ENCODE measurements at places on chromosomes 7 and 10.

DNA sequence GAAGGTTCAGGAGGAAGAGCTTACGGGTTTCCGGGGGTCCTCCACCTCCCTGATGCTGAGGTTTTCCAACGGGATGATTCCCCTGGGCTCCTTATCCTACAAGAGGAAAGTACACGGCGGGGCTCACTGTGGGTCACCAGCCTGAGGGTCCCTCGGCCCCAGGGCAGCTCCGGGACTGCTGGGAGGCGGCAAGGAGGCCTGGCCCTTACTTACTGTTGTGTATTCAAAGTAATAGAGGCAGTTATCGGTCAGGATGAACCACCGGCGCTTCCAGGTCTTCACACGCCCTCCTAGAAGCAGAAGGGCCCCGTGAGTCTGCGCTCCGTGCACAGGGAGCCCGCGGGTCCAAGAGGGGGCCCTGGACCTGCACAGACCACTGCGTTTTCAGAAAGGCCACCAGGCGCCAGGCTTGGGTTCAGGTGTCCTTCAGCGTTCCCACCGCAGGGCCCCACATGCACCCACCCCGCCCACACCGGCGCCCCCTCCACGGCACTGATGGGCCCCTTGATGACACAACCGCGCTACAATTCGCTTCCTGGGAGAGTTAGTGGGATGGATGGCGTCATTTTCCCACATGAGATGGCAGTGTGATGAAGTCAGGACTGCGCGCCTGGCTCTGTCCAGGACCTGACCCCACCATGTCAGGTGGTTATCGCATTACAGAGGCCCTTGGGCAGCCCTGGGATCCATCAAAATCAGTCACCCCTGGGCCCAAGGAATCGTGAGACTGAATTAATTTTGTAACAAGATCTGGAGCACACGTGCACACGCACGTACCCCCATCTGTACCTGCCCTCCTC lies 106.7 kb downstream of the CYTH3 start:
- DNase-seq, result no peak

- DNase-seq, result no peak
Measured at GRCh38 chr10:55348534-55348933, 547.5 kb upstream of the PCDH15 start.

GRCh38 chr10:6037422-6037821 lies 24.7 kb downstream of the IL2RA start:
- DNase-seq, result no peak

- no peak for DNase-seq
Measured at GRCh38 chr7:3300221-3300650, 816 bp upstream of the SDK1 start.

DNA sequence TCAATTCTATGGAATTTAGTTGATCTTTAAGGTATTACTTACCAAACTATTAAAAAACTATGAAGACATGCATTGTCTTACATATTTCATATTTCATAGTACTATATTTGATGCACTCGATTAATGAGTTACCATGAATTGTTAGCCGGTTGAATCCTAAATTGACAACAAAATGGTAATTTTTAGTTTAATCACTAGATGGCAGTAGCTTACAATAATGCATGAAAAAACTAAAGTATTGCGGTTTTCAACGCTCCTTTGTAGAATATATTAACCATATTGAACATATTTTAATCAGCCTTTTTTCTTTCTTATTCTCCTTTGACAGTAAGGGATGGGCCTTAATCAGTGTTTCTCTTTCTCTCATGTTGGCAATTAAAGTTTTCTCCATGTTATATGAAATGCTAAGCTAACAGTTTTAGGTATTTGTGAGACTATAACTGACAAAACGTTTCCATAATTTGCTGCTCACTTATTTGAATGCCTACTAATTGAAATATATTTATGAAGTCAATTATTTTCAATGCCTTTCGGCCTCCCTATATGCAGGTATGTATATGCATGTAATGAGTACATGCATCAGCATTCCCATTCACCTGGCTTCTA lies 48.5 kb upstream of the ARL4A start:
- no peak for DNase-seq

GRCh38 chr10:118669020-118669791 lies 73.8 kb upstream of the PRLHR start:
- DNase-seq, result peak; percentile 0

GRCh38 chr10:124271676-124272075 lies 147.0 kb downstream of the OAT start:
- no peak for DNase-seq

GRCh38 chr10:35004651-35005050 lies 85.5 kb downstream of the CUL2 start:
- no peak for DNase-seq

DNA sequence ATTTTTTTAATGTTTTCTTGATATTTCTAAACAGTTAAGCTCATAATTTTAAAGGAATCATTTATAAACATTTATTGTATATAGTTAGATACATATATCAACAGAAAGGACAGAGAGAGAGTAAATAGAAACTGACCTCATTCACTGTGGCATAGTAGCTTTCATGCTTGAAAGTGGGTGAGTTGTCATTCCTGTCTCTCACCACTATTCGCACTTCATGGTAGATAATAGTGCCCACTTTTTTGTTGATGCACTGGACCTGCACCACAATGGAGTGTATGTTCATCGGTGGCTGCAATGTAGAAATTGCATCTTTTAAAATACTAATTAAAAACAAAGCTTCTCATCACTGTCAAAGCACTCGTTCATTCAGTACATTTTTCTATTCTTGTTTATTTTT lies 432.0 kb downstream of the PCDH15 start:
- DNase-seq, result no peak

- no peak for DNase-seq
Measured at GRCh38 chr7:83085299-83085698, 77.4 kb downstream of the PCLO start.

DNA sequence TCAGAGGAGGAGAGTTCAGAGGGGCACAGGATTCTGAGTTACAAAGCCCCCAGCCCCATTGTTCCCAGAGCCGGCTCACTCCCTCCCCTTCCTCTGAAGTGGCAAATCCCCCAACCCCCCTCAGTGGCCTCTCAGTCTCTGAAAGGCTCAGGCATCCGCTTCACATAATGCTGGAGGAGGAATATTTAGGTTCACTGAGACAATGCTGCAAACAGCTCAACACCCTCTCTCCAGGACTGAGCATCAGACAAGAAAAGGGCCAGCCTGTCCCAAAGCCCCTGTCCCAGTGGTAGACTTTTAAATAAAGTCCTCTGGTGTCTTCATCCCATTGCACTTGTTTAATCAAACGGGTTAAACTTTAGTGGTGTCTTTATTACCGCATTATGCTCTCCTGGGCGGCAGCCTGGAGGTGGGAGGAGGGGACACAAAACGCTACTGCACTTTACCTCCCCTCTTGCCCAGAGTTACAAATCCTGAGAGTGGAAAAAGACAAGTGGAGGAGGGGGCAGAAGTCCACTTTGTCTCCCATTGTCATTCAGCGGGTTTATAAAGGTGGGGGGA lies 257.9 kb downstream of the FGFR2 start:
- DNase-seq, result no peak

GRCh38 chr10:23293145-23293724 lies 51.4 kb downstream of the C10orf67 start:
- DNase-seq, result peak; percentile 1

DNA sequence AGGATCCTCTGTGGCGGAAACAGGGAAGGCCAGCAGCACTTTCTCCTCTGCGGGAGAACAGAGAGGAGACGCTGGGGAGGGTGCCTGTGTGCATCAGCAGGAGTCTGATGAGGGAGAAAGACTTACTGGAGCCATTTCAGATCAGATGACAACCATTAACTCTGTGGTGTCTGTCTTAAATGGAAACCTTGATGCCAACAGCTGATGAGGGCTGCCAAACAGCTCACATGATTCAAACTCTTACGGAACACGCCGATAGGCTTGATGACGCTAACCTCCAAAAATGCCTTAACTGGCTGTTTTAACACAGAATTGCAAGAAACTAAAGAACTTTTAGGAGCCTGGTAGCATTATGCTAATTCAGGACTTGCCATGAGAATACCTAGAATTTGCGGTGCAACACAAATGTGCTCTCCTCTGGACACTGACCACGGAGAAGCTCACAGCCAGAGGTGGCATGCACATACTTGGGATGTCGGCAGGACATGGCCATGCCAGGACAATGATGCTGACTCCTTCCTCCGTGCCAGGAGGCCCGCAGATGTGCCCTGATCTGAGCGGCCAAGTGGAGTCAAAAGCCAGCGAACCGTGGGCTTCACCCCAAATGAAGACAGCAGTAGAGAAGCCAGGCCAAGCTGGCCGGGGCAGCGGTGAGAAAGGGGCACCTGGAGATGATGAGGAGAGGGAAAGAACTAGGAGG lies 154.9 kb downstream of the ZMYND11 start:
- DNase-seq, result no peak

DNA sequence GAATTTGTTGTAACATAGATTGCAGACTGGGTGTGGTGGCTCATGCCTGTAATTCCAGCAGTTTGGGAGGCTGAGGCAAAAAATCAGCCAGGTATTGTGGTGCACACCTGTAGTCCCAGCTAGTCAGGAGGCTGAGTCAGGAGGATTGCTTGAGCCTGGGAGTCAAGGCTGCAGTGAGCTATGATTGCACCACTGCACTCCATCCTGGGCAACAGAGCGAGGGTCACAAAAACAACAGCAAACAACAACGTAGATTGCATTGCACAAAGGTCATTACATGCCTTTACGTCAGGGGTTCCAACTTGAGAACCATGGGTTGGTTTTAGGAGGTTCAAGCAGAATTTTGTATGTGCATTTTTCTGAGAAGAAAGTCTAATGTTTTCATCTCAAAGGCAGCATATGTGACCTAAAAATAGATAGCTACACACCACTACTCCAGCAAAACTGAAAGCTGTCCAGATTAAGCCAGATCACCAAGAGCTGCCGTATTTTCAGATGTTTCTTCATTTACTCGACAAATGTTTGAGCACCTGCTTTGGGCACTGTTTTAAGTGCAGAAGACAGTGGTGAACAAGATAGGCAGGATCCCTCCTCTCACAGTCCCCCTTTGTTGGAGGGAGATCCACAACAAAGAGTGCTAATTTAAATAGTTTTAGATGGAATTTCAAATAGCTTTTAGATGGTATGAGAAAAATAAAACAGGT lies 28.3 kb upstream of the CYP26C1 start:
- DNase-seq, result no peak

DNA sequence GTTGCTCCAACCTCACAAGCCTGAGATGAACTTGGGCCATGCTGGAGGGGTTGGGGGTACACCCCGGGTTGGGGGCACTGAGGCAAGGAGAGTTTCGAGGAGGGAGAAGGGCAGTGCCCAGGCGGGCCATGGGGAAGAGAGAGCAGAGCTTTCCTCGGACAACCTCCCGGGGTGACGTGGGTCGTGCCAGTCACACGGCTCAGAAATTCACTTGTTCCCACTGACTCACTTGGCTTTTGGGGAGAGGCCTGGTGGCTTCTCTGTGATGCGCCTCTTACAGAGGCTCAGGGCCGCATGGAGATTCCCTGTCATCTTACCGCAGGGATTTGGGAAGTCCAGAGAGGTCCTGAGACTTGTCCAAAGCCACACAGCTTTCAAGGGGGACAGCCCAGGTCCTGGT lies 2.9 kb downstream of the LAT2 start:
- DNase-seq, result no peak

- no peak for DNase-seq
Measured at GRCh38 chr7:27240015-27240731, 2.4 kb upstream of the EVX1 start.

- no peak for DNase-seq
Measured at GRCh38 chr10:29323367-29323766, 34.5 kb downstream of the LYZL1 start.

- DNase-seq, result no peak
Measured at GRCh38 chr7:122260336-122260735, 44.2 kb downstream of the FEZF1 start.

GRCh38 chr10:95397747-95398146 lies 106.9 kb upstream of the PDLIM1 start:
- no peak for DNase-seq

DNA sequence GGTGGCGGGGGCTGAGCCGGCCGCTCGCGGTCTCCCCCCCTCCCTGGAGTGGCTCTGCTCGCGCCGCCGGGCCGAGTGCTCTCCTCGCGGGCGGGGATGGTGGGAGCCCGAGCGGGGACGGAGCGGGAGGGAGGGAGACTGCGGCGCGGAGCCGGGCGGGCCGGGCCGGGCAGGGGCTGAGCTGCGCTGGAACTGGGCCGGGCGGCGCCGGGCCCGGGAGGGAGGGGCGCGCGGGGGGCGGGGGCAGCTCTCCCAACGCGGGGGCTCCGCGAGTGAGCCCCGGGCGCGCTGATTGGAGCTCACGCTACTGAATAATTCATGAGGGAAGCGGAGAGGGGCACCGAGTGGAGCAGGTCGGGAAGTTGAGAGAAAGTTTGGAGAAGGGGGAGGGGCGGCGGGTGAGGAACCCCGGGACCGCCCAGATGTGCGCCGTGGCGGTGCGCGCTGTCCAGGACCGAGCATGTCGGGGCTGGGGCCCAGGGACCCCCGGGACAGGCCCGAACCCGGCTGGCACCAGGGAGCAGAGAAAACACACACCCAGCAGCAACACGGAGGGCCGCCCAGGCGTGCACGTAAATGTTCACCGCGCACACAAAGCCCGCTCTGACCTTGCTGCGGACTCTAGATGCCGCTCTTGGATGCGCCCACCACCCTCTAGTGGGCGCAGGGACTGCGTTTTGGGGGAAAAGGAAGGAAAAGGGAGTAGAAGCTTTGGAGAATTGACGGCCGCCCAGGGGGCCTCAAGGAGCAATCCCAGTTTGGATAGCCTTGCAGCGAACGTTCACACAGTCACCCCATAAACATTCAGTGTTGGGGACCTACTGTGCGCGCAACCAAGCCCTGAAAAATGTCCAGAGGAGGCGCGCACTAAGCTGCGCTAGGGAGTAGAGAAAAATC lies at the start of gene EPHB4:
Gene EPHB4 (minus strand): TSS at position 194 of the 897 bp plus-strand sequence. CDS start 493 bp downstream, outside the sequence.
- DNase-seq, result no peak

DNA sequence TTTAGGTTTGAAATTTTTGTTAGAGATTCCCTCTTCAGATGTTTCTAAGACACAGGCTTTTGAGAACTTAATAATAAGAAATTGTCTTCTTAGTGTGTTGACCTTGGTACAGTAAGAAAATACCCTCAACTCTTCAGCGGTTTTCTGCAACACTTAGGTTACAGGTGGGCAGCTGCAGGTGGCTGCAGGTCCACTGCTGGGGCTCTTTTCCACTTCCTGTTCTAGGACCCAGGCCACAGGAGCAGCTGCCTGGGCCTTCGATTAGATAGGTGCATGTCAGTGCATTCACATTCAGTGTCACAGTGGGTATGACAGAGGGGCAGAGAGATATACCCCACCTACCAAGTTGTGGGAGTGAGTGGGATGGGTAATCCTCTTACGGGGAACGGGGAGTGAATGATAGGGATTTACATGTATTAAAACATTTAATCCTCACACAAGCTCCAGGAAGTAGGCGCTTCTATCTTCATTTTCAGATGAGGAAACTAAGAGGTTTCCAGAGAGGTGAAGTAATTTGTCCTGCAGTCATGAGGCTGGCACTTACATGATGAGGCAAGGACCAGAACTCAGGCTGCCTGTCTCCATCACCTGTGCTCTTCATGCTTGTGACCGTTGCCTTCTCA lies 20.2 kb upstream of the SUV39H2 start:
- no peak for DNase-seq

- DNase-seq, result no peak
Measured at GRCh38 chr10:112409755-112410154, 35.8 kb downstream of the ACSL5 start.

All from NCI-H2081 treated with DMSO at 0.1 percent for 48 hours (cell line).